Effector memory CD4-positive, alpha-beta T cell (primary cell): ENCODE measurements at places on chromosomes 16 and 17.

DNA sequence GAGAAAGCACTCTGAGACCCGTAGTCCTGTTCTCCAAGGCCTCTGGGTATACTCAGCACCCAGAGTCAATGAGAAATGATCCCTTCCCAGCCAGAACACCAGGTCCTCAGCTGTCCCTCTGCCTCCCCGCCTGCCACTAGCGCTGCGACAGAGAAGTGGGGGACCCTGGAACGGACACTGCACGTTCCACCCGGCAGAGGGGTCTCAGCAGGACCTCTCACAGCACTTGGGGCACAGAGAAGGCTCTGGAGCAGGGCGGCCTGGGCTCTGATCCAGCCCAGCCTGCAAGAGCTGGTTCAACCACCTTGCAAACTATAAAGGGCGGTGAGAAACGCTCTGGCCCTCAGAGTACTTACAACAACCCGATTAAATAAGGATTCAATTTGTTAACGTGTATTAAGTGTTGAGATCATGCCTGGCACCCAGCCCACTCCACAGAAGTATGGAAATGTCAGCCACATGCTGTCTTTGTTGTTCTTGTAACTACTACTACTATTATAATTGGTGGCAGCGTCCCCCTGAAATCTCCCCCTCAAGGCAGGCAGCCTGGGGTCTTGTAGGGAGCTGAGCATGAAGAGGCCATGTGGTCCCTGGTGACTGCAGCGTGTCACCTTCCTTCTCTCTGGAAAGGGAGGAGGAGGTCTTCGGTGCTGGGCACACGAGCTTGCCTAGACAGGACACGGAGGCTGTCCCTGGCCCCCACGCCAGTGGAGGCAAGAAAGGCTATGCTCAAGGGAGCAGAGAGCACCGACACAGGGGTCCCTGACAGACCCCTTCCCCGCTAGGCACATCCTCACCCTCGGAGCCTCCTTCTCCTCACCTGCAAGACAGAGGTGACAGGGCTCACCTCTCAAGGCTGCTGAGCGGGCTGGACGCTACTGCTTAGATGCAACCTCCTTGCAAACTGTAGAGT, 2.4 kb downstream of the OSGIN1 start:
- peaks cover 15% of the 10 kb centered on the region for H3K27me3 ChIP-seq
- no peak overlapping the region for H3K27ac ChIP-seq
- no peak overlapping the region for H3K4me3 ChIP-seq

GRCh38 chr16:35862242-35862641, 2402.8 kb downstream of the TP53TG3F start:
- no peak for DNase-seq
- H3K27ac ChIP-seq, result no peak overlapping the region
- no peaks in the 10 kb centered on the region for H3K36me3 ChIP-seq
- no peaks in the 10 kb centered on the region for H3K4me1 ChIP-seq

DNA sequence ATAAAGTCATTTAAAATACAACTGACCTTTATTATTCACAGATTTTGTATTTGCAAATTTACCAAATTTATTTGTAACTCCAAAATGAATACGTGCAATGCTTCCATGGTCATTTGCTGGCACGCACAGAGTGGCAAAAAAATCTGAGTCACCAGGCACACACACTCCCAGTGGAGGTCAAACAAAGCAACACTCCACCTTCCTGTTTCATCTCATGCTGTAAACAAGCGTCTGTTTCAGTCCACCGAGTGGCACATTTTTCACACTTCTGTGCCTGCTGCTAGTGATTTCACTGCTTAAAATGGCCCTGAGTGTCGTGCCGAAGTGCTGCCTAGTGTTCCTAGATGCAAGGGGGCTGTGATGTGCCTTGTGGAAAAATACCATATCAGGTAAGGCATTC, 17.8 kb upstream of the ITGAE start:
- no peak overlapping the region for H3K4me3 ChIP-seq
- H3K27ac ChIP-seq, result no peak overlapping the region
- H3K36me3 ChIP-seq, result peaks cover 66% of the 10 kb centered on the region

DNA sequence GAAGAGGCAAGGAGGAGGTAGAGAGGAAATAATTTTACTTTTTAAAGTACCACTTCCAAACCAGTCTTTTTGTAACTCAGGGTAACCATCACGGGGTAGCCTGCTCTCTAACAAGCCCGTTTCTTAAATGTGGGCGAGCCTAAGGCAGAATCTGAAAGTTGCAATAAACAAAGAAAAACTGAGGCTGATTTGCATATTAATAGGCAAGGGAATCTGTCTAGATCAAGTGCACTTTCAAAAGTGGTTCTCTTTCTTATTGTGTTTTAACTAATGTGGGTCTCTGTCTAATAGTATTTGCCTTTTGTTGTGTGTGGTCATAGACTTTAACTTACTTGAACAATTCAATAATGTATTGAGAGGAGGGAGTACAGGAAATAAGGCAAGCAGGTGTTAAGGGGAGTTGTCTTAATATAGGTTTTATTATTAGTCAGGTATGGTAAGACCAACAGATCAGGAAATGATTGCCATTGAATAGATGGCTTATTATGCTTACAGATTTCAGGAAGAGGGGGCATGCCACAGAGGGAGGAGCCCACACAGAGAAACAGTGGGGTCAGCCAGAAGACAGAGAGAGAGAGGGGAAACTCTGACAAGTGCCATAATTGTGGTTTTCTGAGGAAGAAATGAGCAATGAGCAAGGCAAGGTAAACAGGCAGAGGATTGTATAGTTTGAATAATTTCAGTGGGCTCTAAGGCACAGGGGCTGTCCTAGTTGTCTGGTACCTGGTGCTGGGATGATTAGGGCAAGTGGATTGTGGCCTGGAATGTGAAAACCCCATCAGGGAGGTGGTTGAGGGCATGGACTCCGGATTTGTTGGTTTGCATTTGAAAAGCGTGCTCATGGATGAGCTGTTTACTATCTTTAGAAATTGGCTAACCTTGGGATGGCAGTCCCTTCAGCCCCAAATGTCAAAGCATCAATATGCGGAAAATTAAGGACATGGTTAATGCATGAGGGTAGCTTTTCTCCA, 237.2 kb downstream of the TOX3 start:
- no peak overlapping the region for H3K27ac ChIP-seq
- H3K27me3 ChIP-seq, result no peaks in the 10 kb centered on the region
- H3K4me1 ChIP-seq, result no peaks in the 10 kb centered on the region
- no peak overlapping the region for H3K4me3 ChIP-seq

DNA sequence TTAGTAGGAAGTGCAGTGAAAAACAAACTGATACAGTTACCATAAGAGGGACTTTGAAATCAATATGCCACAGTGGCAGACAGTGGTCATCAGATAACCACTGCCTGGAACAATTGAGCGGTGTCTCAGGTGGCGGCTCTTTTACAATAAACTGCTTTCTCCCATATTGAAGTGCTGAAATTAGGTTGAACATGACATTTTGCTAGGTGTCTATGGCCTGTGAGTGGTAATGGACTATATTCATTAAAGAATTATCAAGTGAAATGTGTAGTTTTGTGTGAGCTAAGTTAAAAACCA, 214.7 kb downstream of the RPTOR start:
- no peak for DNase-seq
- H3K4me3 ChIP-seq, result no peak overlapping the region
